ENCODE measurements at places on chromosomes 3 and 15.

DNA sequence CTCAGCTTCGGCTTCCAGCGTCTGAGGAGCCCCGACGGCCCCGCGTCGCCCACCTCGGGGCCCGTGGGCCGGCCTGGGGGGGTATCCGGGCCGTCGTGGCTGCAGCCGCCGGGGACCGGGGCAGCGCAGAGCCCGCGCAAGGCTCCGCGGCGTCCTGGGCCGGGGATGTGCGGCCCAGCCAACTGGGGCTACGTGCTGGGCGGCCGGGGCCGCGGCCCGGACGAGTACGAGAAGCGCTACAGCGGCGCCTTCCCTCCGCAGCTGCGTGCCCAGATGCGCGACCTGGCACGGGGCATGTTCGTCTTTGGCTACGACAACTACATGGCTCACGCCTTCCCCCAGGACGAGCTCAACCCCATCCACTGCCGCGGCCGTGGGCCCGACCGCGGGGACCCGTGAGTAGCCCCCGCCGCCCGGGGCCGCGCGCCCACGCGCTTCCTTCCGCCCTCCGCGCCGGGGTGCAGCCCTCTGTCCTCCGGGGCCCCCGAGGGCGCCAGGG is 462 bp downstream of the EDEM1 start:
- DNase-seq, result no peak

DNA sequence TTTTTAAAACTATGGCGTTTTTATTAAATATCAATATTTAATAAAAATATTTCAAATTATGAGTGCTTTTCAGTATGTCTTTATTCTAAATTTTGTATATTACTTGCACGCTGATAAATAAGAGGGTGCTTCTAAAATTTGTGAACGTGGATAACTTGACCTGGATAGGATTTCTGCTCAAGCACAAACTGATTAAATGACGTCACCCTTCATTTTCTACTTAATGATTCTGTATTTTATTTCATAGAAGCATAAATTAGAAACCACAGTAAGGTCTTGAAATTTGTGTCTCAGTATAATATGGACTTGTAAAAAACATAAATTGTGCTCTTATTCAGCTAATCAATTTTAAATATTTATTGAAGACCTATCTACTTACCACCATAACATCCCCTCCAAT is 903.7 kb downstream of the ROBO2 start:
- no peak for DNase-seq

DNA sequence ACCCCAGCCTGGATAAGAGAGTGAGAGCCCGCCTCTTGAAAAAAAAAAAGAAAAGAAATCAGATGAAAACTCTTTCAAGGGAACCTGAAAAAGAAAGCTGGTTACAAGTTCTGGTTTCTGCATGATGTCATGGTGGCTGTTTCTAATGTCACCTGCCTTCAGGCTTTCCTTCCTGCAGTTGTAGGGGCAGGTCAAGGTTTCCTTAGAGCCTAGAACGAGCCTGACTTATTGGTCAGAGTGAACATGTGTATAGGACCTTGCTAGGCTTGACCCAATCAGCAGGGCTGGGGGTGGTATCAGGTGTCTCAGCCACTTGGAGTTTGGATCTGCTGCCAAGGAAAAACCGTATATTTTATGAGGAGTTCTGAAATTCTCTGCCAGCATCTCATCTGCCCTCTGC is 3.8 kb downstream of the IVD start:
- no peak for DNase-seq

DNA sequence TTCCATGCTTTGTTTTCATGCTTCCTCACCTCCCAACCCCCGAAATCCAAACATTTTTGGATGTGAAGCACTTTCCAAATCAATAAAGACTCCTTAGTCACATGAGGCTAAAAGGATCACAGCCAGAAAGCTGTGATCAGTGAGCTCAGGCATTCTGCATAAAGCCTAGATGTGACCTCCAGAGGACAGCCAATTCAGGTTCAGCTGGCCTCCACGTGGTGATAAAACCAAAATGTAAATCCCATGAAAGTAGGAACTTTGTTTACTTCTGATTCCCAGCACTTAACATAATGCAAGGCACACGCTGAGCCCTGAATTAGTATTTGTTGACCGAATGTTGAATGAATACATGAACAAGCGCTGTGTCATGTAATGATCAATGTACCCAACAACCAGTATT is 249.5 kb upstream of the EOMES start:
- DNase-seq, result no peak

DNA sequence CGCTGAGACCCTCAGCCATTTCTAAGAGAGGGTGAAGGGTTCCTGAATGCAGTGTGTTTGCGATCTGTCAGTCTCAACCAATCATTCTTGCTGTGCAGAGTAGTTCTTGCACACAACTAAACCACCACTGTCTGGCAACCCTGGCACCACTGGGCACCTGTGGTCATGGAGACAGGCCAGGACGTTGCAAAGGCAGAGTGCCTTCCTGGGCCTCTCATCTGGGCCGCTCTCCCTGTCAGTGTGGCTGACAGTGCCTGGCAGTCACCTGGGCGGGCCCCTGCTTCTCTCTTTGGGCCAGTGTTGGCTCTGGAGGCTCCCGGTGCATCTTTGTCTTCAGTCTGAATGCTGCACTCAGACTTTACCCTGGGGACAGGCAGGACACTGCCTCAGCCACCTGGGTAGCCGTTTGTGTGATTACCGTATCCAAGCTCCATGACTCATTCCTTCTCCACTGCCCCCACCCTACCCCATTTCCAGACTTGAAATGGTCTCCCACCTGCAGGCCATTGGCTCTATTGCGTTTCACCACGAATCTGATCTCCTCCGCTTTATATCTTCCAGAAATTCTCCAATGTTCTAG is 104.6 kb upstream of the KLF13 start:
- no peak for DNase-seq

All from Panc1 (cell line).